ENCODE measurements at places on chromosomes 4 and X. TPM values are rescaled to one million over a fixed set of nuclear protein-coding genes. Genes with fewer than 3 reads are reported as not detected.

- H3K4me3 ChIP-seq = no peak overlapping the region
- no peaks in the 10 kb centered on the region for H3K4me1 ChIP-seq
- H3K27ac ChIP-seq = no peak overlapping the region
These were observed 421.4 kb downstream of the TMA16 start for GRCh38 chr4:163915896-163916295.

GRCh38 chr4:48137846-48138245 is 3.8 kb upstream of the TXK start:
- no peaks in the 10 kb centered on the region for H3K27me3 ChIP-seq
- H3K27ac ChIP-seq = no peak overlapping the region
- no peaks in the 10 kb centered on the region for H3K36me3 ChIP-seq
- H3K4me3 ChIP-seq = no peak overlapping the region
- H3K4me1 ChIP-seq = no peaks in the 10 kb centered on the region

GRCh38 chr4:32025851-32026459 is 1305.8 kb downstream of the PCDH7 start:
- H3K4me1 ChIP-seq = no peaks in the 10 kb centered on the region
- no peak overlapping the region for H3K27ac ChIP-seq
- no peak overlapping the region for H3K4me3 ChIP-seq
- no peaks in the 10 kb centered on the region for H3K36me3 ChIP-seq

DNA sequence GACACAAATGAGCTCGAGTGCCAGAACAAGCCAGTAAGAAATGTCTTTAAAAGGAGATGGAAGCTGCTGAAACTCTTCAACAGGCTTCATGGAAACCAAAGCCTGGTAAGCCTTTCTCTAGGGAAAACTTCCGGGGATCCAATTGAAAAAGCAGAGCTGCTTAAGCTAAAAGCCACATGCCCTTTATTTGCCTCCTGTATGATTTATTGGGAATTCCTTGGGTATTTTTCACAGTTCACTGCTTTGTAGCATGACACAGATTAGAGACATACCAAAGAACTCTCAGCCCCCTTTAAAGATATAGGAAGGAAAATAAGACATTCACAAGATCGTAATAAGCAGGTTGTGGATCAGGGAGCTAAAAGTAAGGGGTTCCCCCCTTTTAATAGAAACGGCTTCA is 6.5 kb upstream of the ARHGAP6 start:
- no peak overlapping the region for H3K27ac ChIP-seq
- DNase-seq = no peak
- peaks cover 22% of the 10 kb centered on the region for H3K27me3 ChIP-seq
- no peaks in the 10 kb centered on the region for H3K36me3 ChIP-seq

DNA sequence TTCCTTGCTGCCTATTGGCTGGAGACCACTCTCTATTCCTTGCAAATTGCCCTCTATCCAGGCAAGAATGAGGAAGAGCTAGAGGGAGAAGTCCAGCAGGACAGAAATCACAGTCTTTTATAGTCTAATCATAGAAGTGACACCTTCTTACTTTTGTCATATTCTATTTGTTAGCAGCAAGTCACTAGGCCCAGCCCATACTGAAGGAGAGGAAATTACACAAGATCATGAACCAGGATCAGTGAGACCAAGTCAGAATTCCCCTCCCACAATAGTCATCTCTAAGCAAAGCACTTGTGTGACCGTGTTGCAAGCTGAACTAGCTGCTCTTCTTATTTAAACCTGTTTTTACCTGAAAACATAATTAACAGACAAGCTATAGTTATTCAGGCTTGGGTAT is 317.7 kb downstream of the INPP4B start:
- no peaks in the 10 kb centered on the region for H3K36me3 ChIP-seq
- no peak overlapping the region for H3K27ac ChIP-seq
- H3K27me3 ChIP-seq = no peaks in the 10 kb centered on the region

DNA sequence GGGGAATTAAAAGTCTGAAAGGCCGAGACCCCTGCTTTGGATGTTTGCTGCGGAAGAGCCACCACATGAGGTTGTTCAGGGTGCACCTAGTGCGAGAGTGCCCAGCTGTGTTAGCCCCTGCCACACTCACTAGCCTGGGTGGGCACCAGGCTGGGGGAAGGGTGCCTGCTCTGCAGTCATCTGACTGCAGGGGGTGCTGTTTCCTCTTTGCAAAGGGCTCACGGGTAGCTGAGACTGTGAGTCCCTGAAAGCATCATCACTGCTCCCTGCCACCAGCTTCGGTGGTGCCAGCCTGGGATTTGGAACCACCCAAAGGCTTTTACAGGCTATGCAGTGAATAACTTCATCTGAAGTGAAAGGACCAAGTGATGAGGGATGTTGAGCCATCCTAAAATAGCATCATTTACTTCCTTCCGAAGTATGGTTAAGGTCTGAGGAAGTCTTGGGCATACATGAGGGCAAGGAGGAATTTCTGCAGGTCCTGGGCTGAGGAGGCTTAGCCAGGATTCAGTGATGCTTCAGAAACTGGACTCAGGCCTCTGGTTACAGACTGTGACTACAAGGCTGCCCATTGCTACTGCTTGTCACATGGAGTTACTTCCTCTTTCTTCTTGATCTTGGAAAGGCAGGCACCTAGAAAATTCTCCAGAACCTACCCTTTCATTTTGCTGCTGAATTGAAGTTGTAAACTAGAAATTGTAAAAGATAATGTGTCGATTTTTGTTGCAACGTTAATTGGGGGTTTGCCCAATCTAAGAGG is 293.2 kb upstream of the PRPS2 start:
- H3K27me3 ChIP-seq = peaks cover 12% of the 10 kb centered on the region
- no peak overlapping the region for H3K4me3 ChIP-seq
- H3K27ac ChIP-seq = no peak overlapping the region
- H3K36me3 ChIP-seq = no peaks in the 10 kb centered on the region
- H3K4me1 ChIP-seq = no peaks in the 10 kb centered on the region

Gene CXCL5
- polyA plus RNA-seq = 0.03 TPM

Gene PRICKLE3
- polyA plus RNA-seq = 10.9 TPM

Gene SLC6A14
- not detected for polyA plus RNA-seq

Gene TMSB15A
- 0.64 TPM for polyA plus RNA-seq

Gene CT45A6
- not detected for polyA plus RNA-seq

Gene H2BW2
- not detected for polyA plus RNA-seq
